BJ (cell line): ENCODE measurements at places on chromosomes 16 and 17.

DNA sequence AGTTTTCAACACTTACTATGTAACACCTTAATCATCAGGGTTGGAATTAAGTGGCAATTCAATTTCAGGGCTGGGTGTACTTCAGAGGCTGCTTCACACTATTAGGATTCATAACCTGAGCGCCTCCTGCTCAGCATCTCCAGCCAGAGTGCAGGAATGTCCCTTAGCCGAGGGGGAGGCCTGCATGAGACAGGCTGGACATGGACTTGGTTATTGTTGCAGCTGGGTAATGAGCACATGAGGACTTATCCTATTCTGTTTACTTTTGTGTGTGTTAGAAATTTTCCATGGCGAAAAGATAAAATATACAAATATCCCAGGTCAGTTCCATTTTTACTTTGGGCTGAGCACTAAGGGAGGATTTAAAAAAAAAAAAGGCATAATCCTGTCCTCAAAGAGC is 10.4 kb downstream of the PMM2 start:
- DNase-seq = no peak

GRCh38 chr16:81633147-81633619 is 145.9 kb upstream of the PLCG2 start:
- DNase-seq = no peak

DNA sequence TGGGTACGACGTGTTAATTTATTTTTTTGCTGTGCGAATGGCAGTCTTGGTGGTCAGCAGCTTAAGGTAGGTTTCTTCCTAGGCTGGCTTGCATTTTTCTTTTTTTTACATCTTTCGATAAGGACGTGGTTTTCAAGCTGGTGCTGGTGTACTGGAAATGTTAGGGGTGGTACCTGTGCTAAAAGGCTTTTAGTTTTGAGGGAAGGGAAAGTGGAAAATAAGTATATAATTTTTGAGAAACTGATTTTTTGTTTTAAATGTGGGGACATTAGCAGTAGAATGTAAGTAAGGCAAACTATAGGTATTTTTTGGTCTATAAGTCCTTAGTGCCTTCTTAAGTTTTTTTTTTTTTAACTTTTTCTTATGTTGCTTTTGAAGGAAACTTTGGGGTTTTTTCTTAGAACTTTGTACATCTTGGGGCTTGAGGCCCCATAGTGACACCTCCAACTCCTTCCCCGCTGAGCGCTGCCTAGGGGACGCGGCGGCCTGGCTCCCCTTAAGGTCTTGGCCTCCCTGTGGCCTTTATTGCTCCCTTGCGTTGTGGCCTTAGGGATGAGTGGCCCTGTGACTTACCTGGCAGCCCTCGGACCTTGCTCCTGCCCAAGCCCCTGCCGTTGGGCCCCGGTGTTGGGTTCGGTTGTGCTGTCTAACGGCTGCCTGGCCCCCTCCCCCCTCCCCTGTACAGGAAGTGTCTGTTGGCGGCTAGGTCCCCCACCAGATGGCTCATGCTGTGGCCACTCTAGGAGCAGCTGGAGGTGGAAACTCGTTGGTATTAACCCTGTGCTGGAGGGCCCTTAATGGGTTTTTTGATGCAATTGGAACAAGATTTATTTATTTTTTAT is 88.0 kb upstream of the RPRML start:
- DNase-seq = peak; percentile 53

GRCh38 chr17:59513934-59514841 is 51.2 kb upstream of the DHX40 start:
- DNase-seq = no peak

DNA sequence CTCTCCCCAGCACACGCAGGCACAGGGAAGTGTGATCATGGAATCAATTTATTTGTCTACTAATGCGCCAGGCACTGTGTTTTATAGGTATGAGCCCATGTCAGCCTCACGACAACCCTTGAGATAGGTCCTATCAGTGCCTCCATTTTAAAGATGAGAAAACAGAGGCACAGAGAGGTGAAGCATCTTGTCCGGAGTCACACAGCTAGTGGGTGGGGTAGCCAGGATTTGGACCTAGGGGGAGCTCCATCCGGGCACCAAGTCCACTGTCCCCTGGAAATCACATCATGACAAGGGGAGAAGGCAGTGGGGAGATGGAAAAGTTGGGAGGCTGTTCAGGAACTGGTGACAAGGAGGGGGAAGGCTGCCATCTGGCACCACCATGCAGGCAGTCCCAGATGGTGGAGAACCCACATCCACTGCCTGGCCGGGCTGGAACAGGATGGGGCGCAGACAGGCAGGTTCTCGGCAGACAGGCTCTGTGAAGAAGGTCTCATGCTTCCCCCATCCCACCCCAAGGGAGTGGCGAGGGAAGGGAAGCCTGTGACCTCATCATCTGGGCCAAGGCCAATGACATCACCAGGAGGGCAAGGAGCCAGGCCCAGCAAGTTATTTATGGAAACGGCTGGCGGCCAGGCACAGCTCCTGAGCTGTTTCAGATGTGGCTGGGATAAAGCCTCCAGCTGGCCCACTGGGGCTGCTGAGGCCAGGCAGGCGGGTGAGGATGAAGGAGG is 126.0 kb upstream of the SDK2 start:
- peak; percentile 46 for DNase-seq

DNA sequence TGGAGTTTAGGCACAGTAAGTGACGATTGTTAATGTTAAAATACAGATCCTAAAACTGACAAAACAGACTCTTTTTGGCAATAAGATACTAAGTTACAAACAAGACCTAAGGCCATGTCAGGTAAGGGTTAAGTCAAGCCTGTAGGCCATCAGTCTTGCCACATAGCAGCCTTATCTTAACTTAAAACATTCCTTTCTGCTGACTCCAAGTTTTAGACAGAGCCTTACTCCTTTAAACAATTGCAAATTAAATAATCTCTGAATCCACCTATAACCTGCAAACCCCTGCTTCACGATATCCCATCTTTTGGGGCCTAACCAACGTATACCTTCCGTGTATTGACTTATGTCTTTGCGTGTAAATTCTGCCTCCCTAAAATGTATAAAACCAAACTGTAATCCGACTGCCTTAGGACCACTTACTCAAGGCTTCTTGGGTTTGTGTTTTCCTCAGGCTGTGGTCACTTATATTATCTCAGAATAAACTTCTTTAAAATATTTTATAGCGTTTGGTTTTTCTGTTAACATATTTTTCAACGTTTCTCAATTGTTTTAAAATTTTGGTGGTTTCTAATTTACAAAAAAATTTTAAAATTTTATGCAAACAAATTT is 64.4 kb downstream of the EFCAB5 start:
- DNase-seq = no peak

GRCh38 chr17:1713878-1714426 is 3.8 kb upstream of the TLCD2 start:
- DNase-seq = no peak

GRCh38 chr16:70151941-70152509 is 21.6 kb upstream of the CLEC18C start:
- DNase-seq = no peak

DNA sequence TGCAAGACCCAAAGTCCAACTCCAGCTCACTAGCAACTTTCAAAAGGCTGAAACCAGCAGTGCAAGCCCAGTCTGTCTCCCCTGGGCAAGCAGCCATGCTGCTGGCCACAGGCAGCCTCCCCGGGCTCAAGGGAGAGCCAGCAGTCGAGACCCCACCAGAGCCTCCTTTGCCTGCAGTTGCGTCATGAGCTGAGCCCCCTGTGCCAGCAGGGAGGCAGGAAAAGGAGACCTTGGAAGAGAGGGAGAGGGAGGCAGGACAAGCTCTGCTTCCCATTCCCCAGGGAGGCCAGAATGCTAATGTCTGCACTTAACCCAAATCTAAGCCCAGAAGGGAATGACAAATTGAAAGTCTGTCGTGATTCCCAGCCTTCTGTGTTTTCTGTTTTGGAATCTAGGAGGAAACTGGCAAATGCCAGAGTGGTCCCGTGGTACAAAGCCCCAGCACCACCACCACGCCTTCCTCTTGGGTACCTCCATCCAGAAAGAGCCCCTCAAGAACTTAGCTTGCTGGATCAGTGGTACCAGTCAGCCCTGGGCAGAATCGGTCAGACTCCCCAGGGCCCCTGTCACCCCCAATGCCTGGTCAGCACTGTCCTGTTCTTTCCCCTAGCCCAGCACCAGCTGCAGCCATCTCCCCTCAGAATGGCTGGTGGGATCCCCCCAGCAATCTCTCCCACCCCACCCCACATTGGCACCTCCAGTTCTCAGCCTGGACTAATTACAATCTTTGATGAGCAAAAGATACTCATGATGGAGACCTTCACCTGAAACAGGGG is 99.3 kb upstream of the TNRC6C start:
- DNase-seq = no peak
